Upper lobe of right lung (tissue), 1 donor: ENCODE measurements at places on chromosomes 2 and 18. TPM values are rescaled to one million over a fixed set of nuclear protein-coding genes. Genes with fewer than 3 reads are reported as not detected.

DNA sequence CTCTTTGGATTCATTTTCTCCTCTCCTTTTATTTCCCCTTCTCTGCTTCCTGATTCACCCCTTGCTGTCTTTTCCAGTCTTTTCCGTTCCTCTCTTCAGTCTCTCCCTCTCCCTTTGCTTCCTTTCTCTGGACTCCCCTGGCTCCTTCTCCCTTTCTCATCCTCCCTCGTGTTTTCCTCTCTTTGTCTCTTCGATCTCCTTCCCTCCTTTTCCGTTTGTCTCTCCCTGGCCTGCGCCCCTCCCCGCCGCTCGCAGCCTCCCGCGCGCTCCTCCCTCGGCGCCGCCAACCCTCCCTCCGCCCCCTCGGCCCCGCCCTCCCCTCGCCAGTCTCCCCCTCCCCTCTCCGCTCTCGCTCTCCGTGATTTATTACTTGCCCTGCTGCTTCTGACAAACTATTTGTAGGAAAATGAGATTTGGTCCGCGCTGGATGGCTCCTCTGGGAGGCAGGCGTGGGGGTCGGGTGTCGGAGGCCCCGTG lies 46.0 kb upstream of the PAX8 start:
- H3K4me1 ChIP-seq = peaks cover 4% of the 10 kb centered on the region
- H3K27me3 ChIP-seq = no peaks in the 10 kb centered on the region
- H3K27ac ChIP-seq = peak overlapping the region; percentile 58
- peak; percentile 78 for DNase-seq
- H3K4me3 ChIP-seq = peak overlapping the region; percentile 52

DNA sequence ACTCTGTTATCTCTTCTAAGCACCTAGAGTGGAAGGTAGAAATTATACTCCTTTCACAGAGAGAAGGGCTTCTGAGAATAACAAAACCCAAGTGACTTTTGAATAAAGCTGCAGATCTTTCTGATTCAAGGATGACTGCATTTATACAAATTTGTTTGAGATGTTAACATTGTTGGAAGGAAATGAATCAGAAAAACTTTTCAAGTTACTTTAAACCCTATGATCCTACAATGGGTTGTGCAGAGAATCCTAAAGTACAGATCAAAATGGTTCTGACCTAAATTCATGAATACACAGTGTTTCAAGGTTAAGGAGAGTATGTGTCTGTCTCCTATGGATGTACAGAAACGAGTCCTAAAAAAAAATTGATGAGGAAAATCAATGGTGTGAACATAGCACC lies 1.8 kb downstream of the RFTN2 start:
- H3K4me1 ChIP-seq = peaks cover 13% of the 10 kb centered on the region
- no peaks in the 10 kb centered on the region for H3K36me3 ChIP-seq
- peak overlapping the region; percentile 38 for H3K4me3 ChIP-seq
- H3K27ac ChIP-seq = no peak overlapping the region

DNA sequence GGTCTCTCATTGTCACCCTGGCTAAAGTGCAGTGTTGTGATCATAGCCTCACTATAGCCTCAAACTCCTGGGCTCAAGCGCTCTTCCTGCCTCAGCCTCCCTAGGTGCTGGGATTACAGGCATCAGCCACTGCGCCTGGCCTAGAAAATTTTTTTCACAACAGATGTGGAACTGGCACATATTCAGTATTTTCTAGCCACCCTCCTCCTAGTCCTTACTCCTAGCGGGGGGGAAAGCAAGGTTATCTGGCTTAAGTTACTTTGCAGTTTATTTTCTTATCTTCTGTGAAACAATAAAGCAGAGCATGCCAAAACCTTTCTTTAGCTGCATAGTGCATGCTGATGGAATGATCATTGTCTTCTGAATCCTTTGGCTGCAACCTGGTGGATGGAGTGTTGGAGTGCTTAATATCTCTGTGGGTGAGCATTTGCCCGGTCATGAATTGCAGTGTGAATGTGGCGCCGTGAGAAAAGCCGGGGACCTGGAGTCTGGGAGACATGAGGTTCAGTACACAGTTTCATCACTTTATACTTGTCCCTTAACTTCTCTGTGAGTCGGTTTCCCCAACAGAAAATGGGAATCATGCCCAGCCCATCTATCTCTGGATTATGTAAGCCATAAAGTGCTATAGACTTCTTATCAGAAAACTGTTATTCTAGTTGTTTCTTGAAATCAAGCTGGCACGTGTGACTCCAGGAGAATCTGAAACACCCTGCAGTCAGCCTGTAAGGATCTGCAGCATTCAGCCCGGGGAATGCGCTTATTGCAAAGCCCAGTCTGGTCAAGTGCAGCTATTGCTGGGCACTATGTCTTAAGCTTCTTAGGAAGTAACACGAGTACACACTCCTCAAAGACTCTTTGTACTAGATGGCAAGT lies 38.2 kb upstream of the MAP3K20 start:
- H3K27ac ChIP-seq = no peak overlapping the region
- H3K4me1 ChIP-seq = peaks cover 17% of the 10 kb centered on the region
- no peaks in the 10 kb centered on the region for H3K36me3 ChIP-seq

- H3K4me1 ChIP-seq = no peaks in the 10 kb centered on the region
- no peaks in the 10 kb centered on the region for H3K27me3 ChIP-seq
- DNase-seq = no peak
- H3K27ac ChIP-seq = no peak overlapping the region
These were observed 187.5 kb downstream of the SCG2 start for GRCh38 chr2:223414646-223415045.

GRCh38 chr2:119827866-119828507 lies 68.3 kb downstream of the PTPN4 start:
- DNase-seq = no peak
- H3K27me3 ChIP-seq = no peaks in the 10 kb centered on the region
- no peak overlapping the region for H3K27ac ChIP-seq
- peaks cover 4% of the 10 kb centered on the region for H3K4me1 ChIP-seq
- H3K36me3 ChIP-seq = no peaks in the 10 kb centered on the region

DNA sequence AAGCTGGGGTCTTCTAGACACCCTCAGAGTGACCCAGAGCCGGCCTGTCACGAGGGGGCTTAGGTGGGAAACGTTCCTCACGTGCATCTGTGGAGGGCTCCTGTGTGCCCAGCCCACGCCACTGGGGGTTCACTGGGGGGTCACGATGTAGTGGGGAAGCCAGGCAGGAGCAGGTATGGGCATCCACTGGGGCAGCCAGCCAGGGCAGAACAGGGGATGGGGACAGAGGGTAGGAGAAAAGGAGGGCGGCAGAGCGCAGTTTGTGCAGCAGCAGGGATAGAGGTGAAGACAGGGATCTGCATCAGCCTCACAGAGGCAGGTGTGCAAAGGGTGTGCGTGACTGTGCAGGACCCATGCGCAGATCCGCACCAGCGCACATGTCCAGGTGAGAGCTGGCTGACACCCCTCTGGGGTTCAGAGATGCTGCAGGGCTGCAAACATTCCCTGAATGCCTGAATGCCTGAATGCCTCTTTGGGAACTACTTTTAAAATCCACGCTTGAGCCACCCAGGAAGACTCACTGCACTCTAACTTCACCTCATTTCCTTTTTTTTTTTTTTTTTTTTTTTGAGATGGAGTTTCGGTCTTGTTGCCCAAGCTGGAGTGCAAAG lies 10.0 kb downstream of the PNKD start:
- peaks cover 83% of the 10 kb centered on the region for H3K36me3 ChIP-seq
- no peak overlapping the region for H3K27ac ChIP-seq
- no peak for DNase-seq
- no peaks in the 10 kb centered on the region for H3K27me3 ChIP-seq
- no peak overlapping the region for H3K4me3 ChIP-seq
- H3K4me1 ChIP-seq = peaks cover 40% of the 10 kb centered on the region

- DNase-seq = peak; percentile 87
- H3K27me3 ChIP-seq = no peaks in the 10 kb centered on the region
- peak within 1 kb of the TSS; percentile 64 for H3K4me3 ChIP-seq
- H3K36me3 ChIP-seq = no peaks in the 10 kb centered on the region
These were observed at the start of gene SP100 for GRCh38 chr2:230416061-230416721. TSS of gene SP100 (plus strand) at chr2:230416201. CDS start at chr2:230416297, 96 bp downstream.

DNA sequence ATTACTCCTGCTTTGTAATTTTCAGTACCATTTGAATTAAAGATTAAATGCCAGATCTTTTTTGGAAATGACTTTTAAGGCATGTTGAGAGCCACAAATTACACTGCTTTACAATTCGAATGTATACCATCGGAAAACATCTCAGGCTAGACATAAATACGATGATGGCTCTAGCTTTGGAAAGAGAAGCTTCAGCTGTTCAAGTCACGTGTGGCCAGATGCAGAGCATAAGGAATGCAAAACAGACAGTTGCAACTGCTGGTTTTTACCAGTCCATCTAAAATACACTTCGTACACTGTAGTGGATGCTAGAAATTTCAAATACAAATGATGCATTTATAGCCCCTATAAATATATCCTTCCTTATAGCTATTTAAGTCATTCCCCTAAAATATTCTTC lies 8.0 kb downstream of the ZNF516 start:
- no peaks in the 10 kb centered on the region for H3K4me1 ChIP-seq
- H3K27ac ChIP-seq = no peak overlapping the region
- H3K4me3 ChIP-seq = no peak overlapping the region
- DNase-seq = no peak

DNA sequence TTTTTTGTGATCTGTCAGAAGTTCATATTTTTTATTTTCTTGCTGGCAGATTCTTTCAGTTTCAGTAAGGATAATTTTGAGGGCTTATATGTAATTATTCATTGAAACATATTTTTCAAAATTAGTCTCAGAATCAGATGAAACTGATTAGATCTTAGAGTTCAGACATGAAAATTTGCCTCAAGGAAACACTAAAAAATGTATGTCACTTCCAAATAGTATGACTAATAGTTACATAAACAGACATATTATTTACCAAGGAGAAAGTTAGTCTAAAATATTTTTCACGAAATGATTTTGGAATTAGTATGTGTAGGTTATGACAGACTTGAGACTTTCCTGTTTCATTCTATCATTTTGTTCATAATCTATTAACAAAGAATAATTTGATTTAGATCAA lies 628.6 kb downstream of the CCDC85A start:
- H3K27ac ChIP-seq = no peak overlapping the region
- no peaks in the 10 kb centered on the region for H3K4me1 ChIP-seq
- H3K36me3 ChIP-seq = no peaks in the 10 kb centered on the region
- DNase-seq = no peak
- H3K27me3 ChIP-seq = no peaks in the 10 kb centered on the region

DNA sequence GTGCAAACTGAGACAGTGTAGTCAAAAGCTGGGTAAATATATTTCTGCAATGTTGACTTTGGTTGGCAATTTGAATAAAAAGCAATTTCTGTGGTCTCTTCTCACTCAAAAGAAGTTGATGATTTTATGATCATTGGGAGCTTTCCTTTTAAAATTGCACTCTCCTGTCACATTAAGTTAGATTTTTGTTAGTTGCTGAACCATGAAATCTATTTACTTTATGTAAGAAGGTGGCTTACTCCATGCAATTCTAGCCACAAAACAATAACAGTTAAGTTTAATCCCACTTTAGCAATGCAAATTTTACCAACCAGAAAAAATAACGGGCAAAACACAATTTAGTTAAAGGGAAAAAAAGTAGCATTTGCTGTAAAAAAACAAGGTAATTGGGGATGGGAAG lies 48.3 kb downstream of the DLGAP1 start:
- H3K36me3 ChIP-seq = no peaks in the 10 kb centered on the region
- H3K4me1 ChIP-seq = no peaks in the 10 kb centered on the region
- DNase-seq = no peak

GRCh38 chr2:63673865-63674533 lies 85.2 kb downstream of the MDH1 start:
- no peaks in the 10 kb centered on the region for H3K27me3 ChIP-seq
- H3K27ac ChIP-seq = no peak overlapping the region
- no peaks in the 10 kb centered on the region for H3K4me1 ChIP-seq
- H3K36me3 ChIP-seq = no peaks in the 10 kb centered on the region

- no peak for DNase-seq
- H3K4me1 ChIP-seq = no peaks in the 10 kb centered on the region
These were observed 166.7 kb downstream of the MEIS1 start for GRCh38 chr2:66601624-66602023.

- H3K27ac ChIP-seq = no peak within 1 kb of the TSS
- no peaks in the 10 kb centered on the region for H3K36me3 ChIP-seq
- peaks cover 34% of the 10 kb centered on the region for H3K4me1 ChIP-seq
- peaks cover 100% of the 10 kb centered on the region for H3K27me3 ChIP-seq
- H3K4me3 ChIP-seq = peak within 1 kb of the TSS; percentile 16
These were observed at the start of gene GBX2 for GRCh38 chr2:236168110-236169080. TSS of gene GBX2 (minus strand) at chr2:236168386. CDS start at chr2:236167971, 415 bp downstream.

DNA sequence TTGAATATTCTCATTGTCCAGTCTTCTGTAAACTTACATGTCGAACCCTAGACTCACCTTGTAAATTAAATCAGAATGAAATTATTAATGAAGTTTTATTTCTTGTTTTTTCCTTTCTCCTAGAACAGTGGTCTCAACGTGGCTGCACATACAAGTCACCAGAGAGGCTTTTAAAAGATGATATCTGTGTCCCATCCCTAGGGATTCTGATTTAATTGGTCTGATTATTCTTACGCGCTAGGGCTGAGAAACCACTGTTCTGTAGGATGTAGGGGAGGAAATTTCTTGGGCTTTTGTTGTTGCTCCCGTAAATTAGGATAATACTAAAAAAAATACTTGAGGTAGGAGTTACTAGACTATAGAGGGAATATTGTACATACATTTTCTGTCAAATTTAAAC lies 32.1 kb downstream of the PPM1B start:
- no peak overlapping the region for H3K27ac ChIP-seq
- H3K4me3 ChIP-seq = no peak overlapping the region
- no peaks in the 10 kb centered on the region for H3K4me1 ChIP-seq
- no peaks in the 10 kb centered on the region for H3K27me3 ChIP-seq

GRCh38 chr18:29248805-29249204 lies 1071.9 kb upstream of the CDH2 start:
- no peak overlapping the region for H3K4me3 ChIP-seq
- no peaks in the 10 kb centered on the region for H3K27me3 ChIP-seq
- DNase-seq = no peak
- no peaks in the 10 kb centered on the region for H3K4me1 ChIP-seq
- no peaks in the 10 kb centered on the region for H3K36me3 ChIP-seq

- peaks cover 18% of the 10 kb centered on the region for H3K4me1 ChIP-seq
- no peak for DNase-seq
- no peaks in the 10 kb centered on the region for H3K27me3 ChIP-seq
- H3K4me3 ChIP-seq = no peak overlapping the region
- no peak overlapping the region for H3K27ac ChIP-seq
These were observed 21.2 kb downstream of the MRPL33 start for GRCh38 chr2:27792759-27793158.

The IL1RN gene
- total RNA-seq = 41.7 TPM

The PER2 gene
- total RNA-seq = 22.7 TPM

The RPS27A gene
- total RNA-seq = 706 TPM

The CD302 gene
- 109 TPM for total RNA-seq

The TFCP2L1 gene
- total RNA-seq = 22.0 TPM

The ERLEC1 gene
- 59.6 TPM for total RNA-seq

The SMCHD1 gene
- 54.1 TPM for total RNA-seq

The GPR155 gene
- 6.3 TPM for total RNA-seq
